ENCODE measurements at places on chromosomes 11 and 22.

DNA sequence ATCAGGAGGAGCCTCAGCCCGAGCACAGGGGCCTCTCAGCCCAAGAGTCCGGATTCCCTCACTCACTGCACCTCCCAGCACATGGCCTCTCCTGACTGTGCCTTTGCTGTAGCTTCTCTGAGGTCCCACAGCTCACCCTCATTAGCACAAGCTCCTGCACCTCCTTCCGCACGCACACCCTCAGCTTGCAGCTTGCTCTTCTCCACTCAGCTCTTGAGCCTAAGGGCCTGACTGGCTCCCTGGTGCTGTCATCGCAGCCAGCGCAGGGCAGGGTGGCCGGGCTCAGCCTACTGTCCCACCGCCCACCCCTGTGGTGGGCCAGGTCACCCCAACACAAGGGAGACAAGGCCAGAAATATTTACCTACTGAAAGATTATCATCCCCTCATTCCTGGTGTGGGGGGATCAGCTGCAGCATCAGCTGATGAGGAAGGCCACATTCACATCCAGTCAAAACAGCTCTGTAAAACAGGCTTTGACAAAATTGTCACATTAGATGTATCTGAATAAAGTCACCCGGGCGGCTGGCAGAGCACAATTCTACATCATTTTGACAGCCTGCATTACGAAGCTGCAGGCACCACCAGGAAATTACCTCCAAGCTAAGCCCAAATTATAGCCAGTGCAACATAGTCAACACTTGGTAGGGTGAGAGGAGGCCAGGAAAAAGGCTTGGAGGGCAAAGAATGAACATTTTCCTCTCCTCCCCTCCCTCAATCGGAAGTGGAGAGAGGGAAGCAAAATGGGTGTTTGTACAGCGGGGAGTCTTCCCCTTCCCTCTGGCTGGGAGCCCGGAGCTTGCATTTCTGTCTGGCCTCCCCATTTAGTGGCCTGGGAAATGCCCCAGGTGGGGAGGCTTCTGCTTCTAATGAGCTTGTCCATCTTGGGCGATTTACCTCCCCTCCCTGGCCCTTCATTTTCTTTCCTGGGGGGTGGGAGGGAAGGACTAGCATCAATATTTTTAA lies 29.5 kb upstream of the IGSF9B start:
- DNase-seq = peak; percentile 76

DNA sequence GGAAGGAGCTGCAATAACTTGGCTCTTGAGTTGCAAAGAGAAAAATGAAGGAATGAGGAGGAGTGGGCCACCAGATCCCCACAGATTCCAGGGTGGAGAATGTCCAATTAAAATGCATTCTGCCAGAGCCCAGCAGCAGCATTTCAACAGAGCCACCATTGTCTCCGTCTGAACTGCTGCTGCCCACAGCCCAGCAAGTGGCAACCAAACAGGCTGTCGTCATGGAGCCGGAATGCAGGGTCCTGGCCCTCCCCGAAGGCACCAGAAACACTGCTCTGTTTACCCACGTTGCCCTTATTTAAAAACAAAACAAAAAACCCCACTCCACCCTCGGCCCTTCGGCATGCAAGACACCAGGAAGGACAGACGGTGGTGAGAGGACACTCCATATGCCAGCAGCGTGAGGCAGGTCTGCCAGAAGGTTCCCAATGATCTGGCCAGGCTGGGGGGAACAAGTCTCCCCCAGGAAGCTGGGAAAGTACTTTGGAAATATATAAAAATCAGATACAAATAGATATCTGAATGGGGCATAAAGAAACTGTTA lies 32.5 kb downstream of the PLEKHA7 start:
- DNase-seq = peak; percentile 69

DNA sequence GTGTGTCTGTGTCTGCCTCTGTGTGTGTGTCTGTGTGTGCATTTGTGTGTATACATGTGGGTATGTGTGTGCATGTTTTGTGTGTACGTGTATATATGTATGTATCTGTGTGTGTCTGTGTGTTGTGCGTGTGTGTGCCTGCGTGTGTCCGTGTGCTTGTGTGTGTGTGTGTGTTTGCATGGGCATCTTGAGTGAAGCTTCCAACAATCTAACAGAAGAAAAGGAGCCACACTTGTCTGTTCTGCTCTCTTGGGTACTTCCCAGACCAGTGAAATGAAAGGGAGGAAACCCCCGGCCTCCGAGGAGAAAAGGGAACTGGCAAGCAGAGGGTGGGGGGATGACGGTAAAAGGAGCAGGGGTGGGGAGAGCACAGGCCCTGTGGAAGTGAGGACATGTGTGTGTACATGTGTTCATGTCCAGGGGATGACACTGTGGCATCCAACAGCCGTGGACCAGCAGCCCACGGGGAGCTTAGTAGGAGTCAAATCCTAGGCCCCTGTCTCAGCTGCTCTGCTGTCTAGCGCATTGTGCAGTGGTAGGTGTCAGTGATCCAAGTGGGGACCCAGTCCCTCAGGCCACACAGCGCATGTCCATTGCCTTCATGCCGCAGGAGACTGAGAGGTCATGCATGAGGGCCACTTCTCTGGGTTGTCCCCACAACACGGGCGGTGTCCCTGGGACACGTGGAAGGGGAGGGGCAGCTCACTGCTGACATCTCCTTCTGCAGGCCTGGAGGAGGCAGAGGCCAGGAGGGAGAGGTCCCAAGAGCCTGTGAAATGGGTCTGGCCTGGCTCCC lies 8.1 kb downstream of the CSF2RB start:
- DNase-seq = peak; percentile 68

DNA sequence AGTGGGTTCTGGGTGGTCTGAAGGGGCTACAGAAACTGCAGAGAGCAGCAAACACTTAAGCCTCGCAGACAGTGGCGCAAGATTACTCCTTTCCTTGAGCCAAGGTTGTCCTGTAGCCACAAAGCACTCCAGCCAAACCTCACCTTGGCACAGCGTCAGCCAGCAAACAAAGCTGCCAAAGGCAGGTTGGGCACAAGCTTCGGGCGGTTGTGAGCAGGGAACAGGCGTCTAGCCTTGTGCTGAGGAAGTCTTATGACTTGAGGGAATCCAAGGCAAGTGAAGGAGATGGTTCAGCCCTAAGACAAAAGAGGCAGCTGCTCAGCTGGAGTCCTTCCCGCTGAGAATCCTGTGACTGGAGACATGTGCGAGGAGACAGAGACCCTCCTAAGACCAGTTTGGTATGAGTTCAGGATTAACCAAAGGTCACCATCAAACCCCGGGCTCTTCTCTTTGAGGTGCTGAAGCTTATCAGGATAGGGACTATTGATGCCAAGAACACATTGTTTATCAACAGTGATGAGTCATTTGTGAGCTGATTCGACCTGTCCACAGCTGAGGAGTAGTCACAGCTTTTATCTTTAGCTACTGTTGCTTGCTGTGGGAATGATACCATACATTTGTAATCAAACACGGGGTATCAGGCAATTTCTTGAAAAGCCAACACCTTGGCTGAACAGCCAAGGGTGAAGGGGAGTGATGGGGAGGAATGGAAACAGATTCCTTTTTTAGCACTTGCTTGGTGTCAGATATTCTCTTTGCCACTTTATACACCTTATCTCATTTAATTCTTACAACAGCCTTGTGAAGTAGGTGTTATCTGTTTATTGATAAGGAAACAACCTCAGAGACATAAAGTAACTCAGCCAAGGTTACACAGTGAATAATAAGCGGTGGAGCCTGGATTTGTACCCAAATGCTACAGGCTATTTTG lies 4.6 kb downstream of the ADM start:
- peak; percentile 80 for DNase-seq

DNA sequence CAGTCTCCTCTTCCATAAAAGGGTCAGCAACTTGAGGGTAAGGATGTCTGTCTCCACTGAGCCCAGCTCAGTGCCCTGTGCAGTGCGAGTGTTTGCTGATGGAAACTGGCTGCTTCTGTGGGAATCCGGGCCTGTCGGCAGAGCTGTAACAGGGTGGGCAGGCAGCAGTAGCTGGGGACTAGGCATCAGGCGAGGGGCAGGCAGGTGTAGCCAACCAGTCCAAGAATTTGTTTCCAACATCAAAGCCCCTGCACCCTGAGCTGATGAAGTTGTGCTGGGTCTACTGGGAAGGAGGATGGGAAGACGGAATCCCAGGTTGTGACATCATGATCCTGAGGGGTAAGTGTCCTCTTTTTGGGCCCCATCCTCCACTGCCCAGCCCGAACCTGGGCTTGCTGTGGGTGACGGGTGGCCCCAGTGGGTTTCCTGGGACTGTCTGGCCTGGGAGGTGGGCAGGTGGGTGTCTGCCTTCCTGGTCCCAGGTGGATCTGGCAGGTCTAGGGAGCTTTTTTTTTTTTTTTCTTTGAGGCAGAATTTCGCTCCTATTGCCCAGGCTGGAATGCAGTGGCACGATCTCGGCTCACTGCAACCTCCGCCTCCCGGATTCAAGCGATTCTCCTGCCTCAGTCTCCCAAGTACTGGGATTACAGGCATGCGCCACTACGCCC lies 11.0 kb downstream of the SLC29A2 start:
- no peak for DNase-seq

DNA sequence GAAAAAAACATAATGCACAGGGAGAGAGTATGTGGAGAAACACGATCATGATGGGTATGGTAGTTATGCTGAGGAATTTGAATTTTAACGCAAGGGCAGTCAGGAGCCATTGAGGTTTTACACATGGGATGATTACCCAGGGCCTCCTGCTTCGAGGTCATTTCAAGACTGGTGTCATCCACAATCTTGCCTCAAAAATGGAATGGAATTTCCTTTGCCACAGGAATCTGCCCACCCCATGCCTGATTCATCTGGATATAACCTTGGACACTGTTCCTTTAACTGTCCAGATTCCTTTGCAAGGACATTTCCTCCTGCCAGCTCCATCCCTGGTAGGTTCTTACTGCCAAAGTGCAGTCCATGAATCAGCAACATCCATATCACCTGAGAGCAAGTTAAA lies 655.9 kb upstream of the TENM4 start:
- no peak for DNase-seq

DNA sequence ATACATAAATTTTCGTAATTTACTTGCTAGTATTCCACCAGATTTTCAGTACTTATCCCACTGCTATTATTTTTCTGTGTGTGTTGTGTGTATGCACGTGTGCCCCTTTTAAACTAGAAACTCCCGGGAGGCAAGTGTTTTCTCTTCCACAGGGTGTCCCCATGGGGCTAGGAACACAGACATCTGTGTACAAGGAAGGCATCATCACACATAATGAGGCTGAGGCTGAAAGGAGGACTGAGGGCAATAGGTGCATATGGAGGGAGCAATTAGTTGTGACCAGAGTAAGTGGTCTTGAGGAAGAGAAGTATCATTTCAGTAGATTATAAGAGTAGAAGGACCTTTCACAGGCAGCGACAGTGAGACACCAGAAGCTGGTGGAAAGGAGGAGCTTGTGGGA lies 2.1 kb upstream of the DPAGT1 start:
- DNase-seq = no peak

DNA sequence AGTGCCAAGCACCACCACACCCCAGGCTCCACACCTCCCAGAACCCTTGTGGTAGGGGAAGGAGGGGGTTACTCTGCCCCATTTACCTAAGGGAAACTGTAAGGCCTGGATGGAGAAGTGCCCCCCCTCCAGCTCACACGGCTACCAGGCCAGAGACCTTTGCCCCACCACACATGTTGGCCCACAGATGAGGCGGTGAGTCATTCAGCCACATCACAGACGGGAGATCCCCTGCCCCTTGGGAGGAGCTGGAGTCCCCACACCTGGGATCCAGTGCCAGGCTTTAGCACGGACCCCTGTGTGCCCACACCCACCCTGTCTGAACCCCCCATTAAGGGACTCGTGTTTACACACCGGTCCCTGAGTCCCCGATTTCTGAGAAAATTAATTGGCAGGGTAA lies 24.9 kb downstream of the CDKN1C start:
- DNase-seq = no peak

- DNase-seq = no peak
These were observed 1.5 kb downstream of the A4GALT start for GRCh38 chr22:42719133-42719532.

- DNase-seq = no peak
These were observed 122.7 kb downstream of the GRIA4 start for GRCh38 chr11:105732611-105733010.

DNA sequence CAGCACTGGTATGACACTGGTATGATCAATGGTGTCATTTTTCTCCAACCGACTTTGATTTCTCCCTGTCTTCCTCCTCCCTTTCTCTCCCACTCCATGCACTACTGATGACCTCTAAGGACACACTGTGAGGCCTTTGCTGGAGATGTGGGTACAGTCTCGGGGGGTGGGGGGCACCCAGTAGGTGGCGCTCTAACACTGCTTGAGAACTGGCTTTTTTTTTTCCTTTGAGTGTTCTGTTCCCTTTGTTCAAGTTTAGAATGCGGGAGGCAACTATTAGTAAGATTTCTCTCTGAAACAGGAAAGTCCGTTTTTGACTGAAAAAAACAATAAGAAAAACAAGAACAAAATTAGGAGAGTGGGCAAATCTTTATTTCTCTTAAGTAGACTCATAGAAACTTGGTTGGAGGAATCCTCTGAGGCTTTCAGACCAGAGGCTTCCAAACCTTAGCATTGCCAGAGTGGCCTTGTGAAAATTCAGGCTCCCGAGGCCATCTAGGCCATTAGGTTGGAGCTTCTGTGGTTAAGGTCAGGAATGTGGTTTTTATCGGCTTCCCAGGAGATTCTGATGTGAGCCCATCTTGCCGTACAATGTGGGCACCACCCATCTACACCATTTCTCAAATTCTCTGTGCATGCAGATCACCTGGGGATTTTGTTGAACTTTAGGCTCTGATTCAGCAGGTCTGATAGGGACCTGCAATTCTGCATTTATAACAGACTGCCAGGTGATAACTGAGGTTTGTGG lies 43.2 kb downstream of the PANX1 start:
- peak; percentile 33 for DNase-seq

- DNase-seq = peak; percentile 72
These were observed 340.7 kb downstream of the LARGE1 start for GRCh38 chr22:33579448-33580093.

DNA sequence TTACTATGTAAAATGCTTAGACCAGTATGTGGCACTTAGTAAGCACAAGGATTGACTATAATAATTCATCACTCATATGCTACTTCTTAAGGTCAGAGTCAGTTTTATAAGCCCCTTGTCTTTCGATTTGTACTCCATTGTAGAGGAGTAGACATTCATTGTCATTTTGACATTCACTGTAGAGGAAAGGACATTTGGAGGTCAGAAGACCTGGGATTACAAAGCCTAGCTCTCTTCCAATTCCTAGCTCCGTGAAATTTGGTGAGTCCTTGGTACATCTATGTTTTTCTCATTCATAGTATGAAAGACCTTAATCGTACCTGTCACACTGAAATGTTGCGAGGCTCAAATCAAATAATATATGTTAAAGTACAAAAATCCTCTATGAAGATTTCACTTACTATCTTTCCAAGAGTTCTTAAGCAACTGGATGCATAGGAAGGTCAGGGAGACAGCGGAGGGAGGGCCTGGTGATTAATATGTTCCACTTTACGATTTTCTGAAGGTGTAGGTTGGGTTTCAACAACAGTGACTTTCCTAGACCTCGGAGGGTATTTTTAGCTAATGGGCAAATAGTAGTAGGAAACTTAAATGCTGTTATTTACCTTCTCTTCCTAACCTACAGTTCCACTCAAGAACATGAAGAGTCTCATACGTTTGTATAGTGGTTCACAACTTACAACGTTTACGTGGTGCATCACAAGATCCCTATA lies 1.4 kb upstream of the EMSY start:
- DNase-seq = no peak

GRCh38 chr11:58573451-58574104 lies 2.1 kb downstream of the LPXN start:
- DNase-seq = no peak
